ENCODE measurements at places on chromosomes 16 and 17.

DNA sequence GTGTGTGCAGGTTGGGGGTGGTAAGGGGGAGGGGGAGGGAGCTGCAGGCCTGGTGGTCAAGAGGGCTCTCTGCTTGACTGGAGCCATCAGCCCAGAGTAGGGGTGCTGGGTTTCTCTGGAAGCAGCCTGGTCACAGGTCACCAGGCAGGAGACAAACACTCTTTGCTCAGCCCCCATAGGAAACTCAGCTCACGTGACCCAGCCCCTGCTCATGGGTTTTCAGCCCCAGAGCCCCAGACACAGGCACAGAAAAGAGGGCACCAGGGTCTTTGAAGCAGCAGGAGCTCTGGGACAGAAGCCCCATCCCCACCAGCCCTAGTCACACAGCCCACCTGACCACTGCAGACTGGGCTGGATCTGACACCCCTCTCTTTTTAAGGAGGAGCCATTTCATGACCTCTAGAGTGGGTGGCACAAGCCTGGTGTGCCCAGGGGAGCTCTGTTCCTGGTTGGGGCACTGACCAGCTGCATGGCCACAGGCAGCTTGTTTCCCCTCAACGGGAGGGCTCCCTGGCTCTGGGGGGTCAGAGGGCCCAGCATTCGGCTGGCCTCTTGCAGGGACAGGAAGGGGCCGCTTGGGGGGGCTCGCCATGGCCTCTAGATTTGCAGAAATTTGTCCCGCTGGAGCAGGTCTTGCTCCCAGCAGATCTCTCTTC lies 13.8 kb upstream of the CD79B start:
- DNase-seq = no peak

GRCh38 chr17:59004338-59005111 lies 102.2 kb downstream of the TRIM37 start:
- DNase-seq = peak; percentile 44

DNA sequence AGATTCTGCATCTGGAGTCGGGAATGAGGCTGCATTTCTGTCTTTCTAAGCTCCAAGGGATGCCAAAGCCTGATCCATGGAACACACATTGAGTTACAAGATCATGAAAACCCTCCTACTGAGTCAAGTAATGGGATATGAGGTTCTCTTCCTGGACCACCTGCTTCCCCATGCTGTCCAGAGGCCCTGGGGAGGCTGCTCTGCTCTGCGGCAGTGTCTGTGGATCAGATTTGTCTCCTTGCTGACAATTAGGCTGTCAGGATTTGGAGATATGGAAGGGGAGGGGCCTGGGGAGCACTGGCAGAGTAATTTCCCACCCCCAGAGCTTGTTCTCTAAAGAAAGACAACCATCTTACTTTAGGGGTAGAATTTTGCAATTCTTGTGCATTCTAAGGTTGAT lies 33.0 kb downstream of the C16orf95 start:
- no peak for DNase-seq

GRCh38 chr17:28706471-28707338 lies 5.0 kb downstream of the PROCA1 start:
- DNase-seq = no peak

GRCh38 chr17:19371259-19372010 lies 6.9 kb upstream of the MAPK7 start:
- no peak for DNase-seq

DNA sequence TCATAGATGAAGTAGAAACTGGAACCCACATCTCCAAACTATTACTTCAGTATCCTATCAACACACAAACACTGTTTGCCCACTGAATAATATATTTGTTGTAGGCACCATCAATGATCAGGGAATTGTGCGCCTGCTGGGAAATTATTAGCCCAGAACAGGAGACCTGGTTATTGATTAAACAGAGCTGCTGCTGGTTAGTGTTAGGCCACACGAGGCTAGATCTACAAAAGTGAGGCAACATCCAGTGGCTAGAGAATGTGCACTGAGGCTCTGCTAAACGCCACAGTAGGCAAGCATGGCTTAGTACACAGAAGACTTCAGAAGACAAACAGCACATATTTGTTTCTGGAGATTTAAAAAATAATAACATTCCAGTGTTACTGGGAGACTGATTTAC lies 11.0 kb downstream of the ABHD15 start:
- DNase-seq = no peak

GRCh38 chr17:29178750-29179231 lies 1.4 kb downstream of the MYO18A start:
- DNase-seq = no peak

DNA sequence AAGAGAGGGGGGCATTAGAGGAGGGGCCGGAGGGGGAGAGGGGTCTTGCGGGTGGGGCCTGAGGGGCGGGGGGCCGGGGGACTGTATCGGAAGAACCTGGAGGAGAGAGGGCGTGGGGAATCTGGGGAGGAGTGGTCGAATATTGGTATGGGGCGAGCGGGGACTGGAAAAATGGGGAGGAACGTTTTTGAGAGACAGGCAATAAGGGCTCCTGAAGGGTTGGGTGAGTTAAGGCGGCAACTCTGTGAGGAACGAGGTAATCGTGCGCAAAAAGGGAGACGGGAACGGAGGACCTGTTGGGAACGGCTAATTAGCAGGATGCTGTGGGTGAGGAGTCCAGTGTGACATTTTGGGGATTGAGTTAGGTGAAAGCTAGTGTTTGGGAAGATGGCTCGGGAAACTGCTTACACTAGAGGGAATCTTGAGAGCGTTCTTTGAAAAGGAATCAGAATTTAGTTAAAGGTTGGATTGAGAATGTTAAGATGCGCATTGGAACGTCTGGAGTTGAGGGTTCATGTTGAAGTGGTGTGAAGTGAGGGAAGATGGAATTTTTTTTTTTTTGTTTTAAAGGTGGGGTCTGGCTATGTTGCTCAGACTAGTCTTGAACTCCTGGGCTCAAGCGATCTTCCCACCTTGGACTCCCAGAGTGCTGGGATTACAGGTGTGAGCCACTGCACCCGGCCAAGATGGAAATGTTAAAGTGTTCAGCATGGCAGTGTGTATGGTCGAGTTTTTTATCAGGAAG lies 662 bp downstream of the WIPF2 start:
- no peak for DNase-seq

DNA sequence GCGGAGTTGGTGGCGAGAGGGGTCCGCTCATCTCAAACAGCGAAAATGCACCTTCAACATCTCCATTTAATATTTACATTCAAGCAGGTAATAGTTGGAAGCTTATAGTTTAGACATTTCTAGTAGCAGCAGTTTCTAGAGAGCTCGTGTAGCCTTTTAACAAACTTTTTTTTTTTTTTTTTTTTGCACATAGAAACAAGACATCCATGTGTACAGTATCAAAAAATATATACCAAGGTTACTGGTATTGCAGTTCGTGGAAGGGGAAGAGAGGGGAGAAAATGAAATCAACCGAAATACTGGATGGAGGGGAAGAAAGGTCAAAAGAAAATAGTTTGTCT lies 6.2 kb downstream of the CBX4 start:
- no peak for DNase-seq

DNA sequence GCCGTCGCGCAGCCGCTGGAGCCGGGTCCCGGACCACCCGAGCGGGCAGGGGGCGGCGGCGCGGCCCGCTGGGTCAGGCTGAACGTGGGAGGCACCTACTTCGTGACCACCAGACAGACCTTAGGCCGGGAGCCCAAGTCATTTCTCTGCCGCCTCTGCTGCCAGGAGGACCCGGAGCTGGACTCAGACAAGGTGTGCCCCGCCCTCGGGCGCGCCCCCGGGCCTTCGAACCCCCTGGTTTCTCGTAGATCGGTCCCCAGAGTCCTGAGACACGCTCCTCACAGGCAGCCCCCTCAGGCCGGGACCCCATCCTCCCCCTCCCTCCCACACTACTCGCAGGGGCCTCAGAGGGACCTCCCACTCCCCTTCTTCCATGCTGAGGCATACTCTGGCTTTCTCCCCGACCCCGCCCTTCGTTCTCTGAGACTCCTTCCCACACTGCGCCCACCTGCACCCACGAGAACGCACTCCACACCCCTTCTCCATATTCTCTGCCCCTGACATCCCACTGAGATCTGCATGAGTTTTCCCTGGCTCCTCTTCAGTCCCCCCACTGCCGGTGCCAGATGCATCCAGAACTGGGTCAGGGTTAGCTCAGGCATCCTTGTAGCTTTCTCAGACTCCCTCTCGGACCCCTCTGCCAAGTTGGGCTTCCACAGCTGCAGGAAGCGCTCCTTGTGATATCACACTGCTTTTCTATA lies 523 bp downstream of the KCTD2 start:
- no peak for DNase-seq

- no peak for DNase-seq
Observed at GRCh38 chr17:7019839-7020519, 2.9 kb upstream of the BCL6B start.

GRCh38 chr17:80227156-80227555 lies 6.9 kb downstream of the SLC26A11 start:
- DNase-seq = no peak

GRCh38 chr16:83701494-83701893 lies 106.3 kb upstream of the HSBP1 start:
- no peak for DNase-seq

- DNase-seq = no peak
Observed at GRCh38 chr17:47660064-47660492, 10.4 kb downstream of the KPNB1 start.

DNA sequence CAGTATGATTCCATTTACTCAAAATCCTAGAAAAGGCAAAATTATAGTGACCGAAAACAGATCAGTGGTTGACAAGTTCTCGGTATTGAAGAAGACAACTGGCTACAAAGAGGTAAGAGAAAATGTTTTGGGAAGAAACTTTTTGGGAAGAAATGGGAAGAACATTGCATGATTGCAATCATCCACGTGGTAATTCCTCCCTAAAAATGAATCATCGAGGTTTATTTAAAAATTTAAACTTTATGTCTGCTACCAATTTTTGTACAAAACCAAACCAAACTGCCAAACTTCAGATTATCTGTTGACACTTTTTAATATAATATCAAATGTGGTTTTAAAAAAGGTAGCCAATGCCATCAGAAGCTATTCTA lies 8.1 kb downstream of the SMURF2 start:
- no peak for DNase-seq

GRCh38 chr17:12664252-12664651 lies 1.4 kb upstream of the MYOCD start:
- no peak for DNase-seq

DNA sequence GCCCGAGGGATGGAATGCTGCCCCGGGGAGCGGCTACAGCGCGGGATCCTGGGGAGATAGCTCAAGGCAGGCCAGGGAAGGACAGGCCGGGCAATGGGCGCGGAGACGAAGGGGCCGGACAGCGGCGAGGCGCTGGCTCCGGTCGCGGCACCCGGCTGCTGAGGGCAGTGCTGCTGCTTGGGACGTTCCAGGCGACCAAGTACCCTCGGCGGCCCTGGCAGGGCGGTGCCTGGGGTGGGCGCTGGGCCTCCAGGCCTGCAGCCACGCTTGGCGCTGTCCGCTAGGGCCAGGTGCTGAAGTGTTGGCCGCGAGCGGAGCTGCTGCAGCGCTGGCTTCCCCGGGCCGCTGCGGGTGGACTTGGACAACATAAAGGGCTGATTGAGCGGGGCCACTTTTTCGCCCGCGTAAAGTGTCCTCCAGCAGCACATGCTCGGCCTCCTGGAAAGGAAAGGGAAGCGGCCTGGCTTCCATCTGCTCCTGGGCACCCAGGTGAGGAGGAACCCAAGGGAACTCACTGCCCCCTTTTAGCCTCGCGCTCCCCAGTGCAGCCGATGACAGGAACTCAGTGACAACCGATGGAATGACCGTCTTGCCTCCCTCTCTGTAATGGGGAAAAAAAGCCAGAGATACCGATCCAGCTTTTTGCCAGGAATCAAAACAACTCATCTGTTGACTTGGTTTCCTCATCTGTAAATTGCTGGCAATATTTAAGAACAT lies 23.7 kb downstream of the CLEC3A start:
- no peak for DNase-seq

DNA sequence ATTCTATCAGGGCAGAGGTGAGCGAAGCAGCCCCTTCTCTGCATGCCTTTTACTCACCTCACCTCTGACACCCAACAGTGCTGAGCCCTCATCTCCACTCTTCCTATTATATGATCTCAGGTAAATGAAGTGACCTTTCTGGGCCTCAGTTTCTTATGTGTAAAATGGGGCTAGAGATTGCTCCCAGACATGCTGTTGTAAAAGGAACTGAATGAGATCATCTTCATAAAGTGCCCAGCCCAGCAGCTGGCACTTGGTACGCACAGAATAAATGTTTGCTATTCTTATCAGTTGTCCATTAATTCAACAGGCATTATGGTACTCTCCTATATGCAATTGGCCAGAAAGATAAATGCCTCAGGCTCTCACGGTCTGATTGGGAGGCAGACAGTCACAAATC lies 4.5 kb upstream of the GALK1 start:
- DNase-seq = no peak

GRCh38 chr16:17171250-17172143 lies 299.3 kb downstream of the XYLT1 start:
- DNase-seq = no peak

DNA sequence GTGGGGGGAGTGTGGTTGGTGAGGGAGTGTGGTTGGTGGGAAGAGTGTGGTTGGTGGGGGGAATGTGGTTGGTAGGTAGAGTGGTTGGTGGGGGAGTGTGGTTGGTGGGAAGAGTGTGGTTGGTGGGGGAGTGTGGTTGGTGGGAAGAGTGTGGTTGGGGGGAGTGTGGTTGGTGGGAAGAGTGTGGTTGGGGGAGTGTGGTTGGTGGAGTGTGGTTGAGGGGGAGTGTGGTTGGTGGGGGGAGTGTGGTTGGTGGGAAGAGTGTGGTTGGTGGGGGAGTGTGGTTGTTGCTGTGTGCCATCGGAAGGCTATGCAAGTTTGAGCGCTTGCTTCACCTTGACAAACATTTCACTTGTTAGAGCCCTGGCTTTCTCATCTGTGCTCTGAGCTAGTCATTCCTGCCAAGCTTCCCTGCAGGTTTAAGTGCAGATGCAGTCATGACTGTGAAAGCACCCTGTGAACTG lies 20.1 kb downstream of the MINK1 start:
- DNase-seq = no peak

DNA sequence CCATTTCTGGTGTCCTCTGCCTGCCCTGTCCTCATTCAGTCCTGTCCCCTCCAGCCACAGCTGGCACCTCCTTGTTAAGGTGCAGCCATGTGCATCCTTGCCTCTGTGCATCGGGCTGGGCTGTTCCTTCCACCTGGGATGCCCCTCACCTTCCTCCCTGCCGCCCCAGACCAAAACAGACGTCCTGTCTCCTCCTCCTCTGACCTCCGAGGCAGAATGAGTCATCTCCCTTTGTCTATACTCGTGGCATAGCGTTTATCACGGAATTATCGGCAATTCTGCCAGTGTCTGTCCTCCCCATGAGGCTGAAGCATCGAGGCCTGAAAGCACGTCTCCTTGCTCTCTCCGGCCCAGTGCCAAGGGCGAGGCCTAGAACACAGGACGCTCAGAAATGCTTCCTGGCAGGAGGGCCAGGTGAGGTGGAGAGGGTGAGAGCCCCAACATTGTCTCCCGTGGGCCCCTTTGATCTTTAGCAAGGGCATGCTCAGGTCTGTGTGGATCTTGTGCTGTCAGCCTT lies 4.6 kb downstream of the RAI1 start:
- DNase-seq = no peak
